ENCODE measurements at places on chromosomes 6 and 20.

DNA sequence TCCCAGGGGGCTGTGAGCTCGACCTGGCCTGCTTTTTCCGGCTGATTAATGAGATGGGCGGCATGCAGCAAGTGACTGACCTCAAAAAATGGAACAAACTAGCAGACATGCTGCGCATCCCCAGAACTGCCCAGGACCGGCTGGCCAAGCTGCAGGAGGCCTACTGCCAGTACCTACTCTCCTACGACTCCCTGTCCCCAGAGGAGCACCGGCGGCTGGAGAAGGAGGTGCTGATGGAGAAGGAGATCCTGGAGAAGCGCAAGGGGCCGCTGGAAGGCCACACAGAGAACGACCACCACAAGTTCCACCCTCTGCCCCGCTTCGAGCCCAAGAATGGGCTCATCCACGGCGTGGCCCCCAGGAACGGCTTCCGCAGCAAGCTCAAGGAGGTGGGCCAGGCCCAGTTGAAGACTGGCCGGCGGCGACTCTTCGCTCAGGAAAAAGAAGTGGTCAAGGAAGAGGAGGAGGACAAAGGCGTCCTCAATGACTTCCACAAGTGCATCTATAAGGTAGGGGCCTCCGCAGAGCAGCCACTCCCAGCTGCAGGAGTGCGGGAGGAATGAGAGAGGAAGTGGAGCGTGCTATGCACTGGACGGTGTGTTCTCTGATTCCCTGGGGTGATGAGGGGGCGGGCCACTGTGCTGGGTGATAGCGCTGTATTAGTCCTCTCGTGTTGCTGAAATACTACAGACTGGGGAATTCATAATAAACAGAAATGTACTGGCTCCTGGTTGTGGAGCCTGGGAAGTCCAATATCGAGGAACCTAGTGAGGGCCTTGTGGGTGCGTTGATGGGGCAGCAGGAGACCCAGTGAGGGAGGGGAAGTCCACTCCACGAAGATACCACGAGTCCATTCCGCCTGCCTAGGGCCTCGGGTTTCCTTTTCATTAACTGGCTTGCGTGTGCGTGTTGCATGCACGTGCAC, 161.7 kb downstream of the DTNBP1 start:
- DNase-seq, result peak; percentile 82

DNA sequence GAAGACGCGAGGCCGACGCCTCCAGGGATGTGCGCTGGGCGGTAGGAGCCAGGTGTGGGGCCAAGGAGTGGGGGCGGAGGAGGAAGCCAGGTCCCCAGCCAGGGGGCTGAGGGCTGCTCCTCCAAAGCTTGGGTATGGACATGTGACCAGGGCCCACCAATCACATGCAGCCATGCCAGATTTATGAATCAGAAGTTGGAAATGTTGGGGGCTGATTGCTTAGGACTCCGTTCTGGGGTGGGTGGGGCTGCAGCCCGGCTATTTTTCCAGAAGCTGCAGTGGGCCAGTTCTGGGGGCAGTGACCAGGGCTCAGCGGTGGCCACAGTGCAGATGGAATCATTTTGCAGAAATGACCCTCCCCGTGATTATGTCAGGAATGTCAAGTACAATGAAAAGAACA, 96.0 kb downstream of the CEBPB start:
- DNase-seq, result peak; percentile 92

- no peak for DNase-seq
Measured at GRCh38 chr6:12939314-12939713, 222.7 kb downstream of the PHACTR1 start.

GRCh38 chr6:150499882-150500312, 99.8 kb upstream of the PLEKHG1 start:
- DNase-seq, result no peak

DNA sequence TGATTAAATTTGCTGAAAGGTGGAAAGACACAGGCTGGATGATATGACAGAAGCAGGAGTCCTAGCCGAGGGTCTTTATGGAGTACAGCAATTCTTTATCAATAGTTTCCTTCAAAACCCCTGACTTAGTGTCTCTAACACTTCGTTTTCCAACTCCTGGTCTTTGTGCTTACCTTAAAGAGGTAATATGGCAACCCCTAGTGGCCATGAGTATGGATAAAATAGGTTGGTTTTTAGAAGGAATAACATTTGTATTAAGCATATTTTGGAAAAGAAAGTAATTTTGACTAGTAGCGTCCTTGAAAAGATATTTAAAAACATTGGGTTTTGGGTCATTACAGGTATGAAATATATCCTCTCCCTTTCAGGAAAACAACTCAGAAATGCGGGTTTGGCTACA, 51.9 kb downstream of the VGLL2 start:
- no peak for DNase-seq

- DNase-seq, result no peak
Measured at GRCh38 chr6:66948106-66948505, 1241.1 kb upstream of the EYS start.

- DNase-seq, result no peak
Measured at GRCh38 chr6:235763-236360, 56.4 kb upstream of the DUSP22 start.

DNA sequence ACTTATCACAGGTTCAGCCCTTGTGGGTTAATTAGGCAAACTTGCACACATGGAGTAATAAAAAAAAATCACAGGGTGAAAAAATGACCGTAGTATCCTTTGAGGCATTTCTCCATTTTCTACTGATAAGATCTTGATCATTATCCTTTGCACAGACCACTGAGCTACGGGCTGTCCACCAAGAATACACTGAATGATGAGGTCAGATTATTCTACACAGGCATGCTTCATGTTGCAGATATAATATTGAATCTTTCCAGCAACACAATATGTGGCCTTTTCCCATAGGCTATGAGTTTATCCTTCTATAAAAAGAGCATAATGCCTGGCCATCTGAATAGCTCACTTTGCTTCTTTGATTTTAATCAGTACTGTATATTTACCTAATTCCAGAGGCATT, 168.9 kb downstream of the FRK start:
- DNase-seq, result no peak

DNA sequence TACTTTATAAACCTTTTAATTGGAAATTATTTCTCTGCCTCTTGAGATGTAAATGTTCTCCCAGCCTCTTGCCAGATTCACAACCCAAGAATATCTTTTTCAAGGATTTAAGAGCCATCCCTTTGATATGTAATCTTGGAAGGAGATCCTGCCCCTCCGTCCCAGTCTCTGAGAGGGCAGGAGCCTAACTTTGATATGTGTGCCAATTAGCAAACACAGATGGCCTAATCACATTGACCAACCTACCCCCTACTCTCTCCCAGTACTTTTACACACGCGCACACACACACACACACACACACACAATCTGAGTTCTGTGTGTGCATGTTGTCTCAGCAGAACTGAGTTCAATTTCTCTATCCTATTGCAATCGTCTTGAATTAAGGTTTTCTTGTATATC, 623.8 kb downstream of the PHF3 start:
- DNase-seq, result no peak

- DNase-seq, result no peak
Measured at GRCh38 chr6:165618241-165618640, 44.8 kb downstream of the PDE10A start.

DNA sequence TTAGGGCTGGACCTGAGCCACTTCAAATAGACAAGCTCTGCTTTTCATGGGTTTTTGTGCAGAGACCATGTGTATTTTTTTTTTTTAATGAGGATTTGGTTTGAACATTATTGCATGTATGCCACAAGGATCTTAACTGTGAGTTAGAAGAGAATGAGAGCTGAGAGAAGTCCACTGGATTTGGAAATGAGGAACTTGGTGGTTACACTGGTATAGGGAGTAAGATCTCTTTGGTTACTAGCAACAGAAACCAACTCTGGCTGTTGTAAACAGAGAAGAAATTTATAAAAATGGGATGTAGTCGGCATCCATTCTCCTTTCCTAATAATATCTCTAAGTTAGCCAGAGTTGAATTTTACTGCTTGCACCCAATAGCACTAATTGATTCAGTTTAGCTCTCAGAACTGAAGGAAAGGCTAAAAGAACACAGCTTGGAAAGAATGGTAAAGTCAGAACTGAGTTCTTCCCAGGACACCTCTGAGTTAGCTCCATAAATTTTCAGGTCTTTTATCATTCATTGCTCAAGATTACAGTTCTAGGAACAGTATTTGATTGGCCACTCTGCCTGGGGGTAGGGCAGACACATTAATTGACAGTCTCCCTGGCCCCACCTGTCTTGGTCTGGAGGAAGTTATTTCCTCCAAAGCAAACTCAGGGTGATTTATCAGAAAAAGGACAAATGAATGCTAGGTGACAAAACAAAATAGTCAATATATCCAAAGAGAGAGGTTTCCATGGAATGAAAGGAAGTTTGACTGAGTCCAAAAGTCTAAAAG, 3.9 kb upstream of the WFDC2 start:
- DNase-seq, result no peak

GRCh38 chr6:46655803-46656202, 3.0 kb downstream of the SLC25A27 start:
- no peak for DNase-seq

- no peak for DNase-seq
Measured at GRCh38 chr20:63096681-63097335, 90.0 kb upstream of the BHLHE23 start.

GRCh38 chr20:62668441-62669027, 26.2 kb downstream of the SLCO4A1 start:
- DNase-seq, result no peak

DNA sequence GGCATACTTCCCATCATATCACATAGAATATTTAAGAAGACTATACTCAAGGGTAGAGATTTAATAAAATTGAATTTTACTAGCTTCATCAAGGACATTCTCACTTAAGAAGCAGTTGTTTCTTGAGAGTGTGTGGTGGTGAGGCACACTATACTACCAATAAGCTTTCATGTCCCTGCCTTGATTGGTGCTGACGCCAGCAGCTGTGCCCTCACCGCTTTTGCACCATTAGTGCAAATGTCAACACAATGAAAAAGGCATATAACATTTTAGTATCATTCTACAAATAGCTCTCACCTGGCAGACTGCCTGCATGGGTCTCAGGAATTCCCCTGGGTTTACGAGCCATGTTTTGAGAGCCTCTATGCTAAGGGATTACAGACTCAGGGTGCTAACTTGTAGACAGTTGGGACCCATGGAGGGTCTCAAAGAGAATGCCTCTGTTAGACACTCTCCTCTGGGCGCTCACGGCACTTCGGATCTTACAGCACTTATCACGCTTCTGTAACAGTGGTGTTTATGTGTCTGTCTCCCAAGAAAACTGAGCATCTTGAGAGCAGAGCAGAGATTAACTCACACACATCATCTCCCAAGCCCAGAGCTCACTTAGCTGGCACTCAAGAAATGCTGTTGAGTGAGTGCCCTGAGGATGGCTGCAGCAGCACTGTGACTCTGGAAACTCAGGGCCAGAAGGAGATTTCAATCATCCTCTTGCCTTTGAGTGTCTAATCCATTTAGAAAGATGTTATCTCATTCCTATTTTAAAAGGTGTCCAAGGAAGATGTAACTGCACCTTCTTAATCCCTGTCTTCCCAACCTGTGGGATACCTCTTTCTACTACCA, 143.3 kb upstream of the GPR6 start:
- DNase-seq, result no peak

- DNase-seq, result no peak
Measured at GRCh38 chr20:39676857-39677391, 714.8 kb downstream of the DHX35 start.

- DNase-seq, result no peak
Measured at GRCh38 chr6:40717411-40718057, 130.4 kb upstream of the LRFN2 start.

- DNase-seq, result no peak
Measured at GRCh38 chr6:38170666-38171355, 351.3 kb downstream of the ZFAND3 start.

- DNase-seq, result no peak
Measured at GRCh38 chr6:166588691-166589336, 2.3 kb upstream of the RAMACL start.

- no peak for DNase-seq
Measured at GRCh38 chr6:21438986-21439352, 154.6 kb upstream of the SOX4 start.

GRCh38 chr6:73733791-73734190, 37.8 kb downstream of the CD109 start:
- no peak for DNase-seq

DNA sequence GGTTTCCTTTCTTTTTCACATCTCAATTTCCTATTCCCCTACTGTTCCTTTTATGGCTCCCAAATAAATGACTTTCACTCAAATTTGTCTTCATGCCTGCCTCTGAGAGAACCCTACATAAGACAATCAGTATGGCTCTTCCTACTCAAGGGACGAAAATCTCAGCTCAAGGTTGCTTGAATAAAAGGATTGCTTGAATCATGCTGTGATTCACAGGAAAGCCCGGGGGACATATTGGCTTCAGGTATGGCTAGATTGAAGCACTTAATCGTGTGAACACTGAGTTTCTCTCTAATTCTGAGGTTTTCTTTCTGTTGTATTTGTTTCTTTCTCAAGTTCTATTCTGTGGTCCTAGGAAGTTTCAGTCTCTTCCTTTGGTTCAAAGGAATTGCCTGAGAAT, 140.3 kb upstream of the SULF2 start:
- DNase-seq, result no peak

Measured in lower leg skin (tissue), 4 donors.